ENCODE measurements at places on chromosomes 7 and 10.
A peak's percentile ranks its signal among the peaks of the same experiment; 100 is the strongest.

DNA sequence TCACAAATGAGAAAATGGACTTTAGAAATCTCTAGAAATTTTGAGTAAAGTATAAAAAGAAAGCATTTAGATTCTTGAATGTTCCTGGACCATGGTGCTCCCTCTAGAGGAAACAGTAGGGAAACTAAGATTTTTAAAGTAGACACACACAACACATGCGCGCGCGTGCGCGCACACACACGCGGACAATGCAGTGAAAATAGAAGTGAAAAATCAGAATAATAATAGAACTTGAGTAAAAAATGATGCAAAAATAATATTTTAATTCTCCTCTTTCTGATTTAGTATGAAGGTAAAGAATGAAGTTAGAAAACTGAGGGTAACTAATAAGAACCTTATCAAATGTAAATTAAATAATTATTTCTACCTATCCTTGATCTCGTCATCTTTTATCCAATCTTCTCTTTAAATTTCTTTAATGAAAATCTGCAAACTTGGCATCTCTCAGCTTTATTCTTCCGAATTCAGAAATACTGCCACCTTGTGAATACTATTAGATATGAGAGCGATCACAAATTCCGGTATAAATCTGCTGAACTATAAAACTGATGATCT is 117.0 kb upstream of the AMPH start:
- no peak for DNase-seq

DNA sequence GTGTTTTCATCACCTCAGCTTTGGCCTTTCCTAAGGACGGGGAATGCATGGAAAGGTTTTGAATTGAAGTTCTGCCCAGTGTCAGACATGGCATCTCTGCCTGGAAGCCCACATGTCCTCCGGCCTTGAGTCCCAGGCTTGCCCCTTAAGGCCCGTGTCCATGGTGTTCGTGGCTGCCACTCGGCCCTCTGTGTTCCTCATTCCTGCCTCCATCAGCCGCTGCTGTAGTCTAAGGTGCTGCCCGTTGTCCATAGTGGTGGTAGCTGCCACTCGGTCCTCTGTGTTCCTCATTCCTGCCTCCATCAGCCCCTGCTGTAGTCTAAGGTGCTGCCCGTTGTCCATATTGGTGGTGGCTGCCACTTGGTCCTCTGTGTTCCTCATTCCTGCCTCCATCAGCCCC is 180.7 kb upstream of the SHH start:
- no peak for DNase-seq

- DNase-seq, result no peak
These were observed 13.7 kb upstream of the NODAL start for GRCh38 chr10:70455213-70455630.

GRCh38 chr10:70930263-70931000 is 42.1 kb upstream of the PCBD1 start:
- DNase-seq, result no peak

DNA sequence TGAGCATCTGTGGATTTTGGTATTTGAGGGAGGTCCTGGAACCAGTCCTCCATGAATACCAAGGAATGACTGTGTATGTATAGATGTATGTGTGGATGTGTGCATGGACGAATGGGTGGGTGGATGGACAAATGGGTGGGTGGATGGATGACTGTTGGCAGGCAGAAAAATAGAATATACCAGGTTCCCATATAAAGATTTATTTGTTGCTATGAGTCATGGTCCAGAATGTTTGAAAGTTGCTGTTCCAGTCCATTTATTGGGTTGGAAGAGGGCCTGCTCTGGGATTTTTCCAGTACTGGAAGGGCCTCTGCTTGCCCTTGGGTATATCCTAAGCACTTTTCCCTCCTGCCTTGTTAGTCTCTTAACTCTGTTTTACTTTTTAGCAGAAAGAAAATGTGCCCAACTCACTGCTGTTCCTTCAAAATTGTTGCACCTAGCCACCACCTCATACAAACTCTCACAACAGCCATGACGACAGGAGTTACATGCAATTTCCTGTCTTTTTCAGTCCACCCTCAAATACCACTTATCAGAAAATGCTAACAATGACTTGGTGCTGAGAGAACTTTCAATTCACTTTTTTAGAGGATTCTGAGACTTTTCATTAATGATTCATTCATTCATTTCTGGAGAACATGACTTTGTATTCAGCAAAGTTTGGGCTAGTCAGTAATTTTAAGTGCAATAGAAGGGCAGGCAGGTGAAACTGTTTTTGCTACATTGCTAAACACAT is 108.1 kb downstream of the EEPD1 start:
- DNase-seq, result no peak

GRCh38 chr10:29877793-29878491 is 181.4 kb downstream of the JCAD start:
- DNase-seq, result no peak

DNA sequence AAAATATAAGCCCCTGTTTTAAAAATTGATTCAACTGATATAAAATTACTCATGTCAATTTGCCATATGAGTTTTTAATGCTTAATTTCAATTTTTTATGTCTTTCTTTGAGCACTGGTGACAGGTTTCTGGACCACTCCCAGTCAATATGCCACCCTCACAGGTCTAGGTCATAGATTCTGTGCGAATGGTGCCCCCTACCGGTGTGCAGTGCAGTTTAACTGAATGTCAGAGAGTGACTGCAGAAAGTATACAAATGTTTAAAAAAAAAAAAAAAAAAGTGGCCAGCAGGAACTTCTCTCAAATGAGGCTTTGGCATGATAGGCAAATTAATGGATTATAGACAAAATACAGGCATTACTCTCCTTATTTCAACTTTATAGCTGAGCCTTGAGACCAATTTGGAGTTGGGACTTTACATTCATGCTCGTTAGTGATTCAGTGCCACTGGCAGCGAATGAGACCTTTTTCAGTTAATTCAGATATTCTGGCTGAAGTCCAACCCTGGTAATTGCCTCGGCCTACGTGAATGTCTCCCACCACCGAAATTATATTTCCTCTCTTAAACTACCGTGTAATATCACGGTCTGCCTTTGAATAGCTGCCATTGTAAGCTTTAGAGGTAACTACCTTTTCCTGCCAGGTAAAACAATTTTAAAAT is 427.6 kb downstream of the PHTF2 start:
- no peak for DNase-seq

DNA sequence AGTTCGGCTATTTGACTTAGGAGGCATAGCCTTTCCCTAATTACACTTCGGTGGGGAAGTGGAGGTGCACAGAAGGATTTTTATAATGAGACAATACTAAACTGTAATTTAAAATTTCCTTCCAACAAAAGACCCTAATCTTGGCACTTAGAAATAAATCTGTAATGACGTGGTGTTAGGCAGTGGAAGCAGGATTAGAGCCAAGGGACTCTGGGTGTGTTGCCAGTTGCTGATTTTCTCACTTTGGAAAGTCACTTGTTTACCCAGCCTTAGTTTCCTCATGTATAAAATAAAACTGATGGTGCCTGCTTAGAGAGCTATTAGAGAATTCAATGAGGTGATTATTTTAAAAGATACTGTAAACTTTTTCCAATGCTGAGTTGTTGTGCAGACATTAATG is 287.2 kb downstream of the AUTS2 start:
- DNase-seq, result no peak

- DNase-seq, result no peak
These were observed 62.3 kb upstream of the FAM133B start for GRCh38 chr7:92652536-92652935.

DNA sequence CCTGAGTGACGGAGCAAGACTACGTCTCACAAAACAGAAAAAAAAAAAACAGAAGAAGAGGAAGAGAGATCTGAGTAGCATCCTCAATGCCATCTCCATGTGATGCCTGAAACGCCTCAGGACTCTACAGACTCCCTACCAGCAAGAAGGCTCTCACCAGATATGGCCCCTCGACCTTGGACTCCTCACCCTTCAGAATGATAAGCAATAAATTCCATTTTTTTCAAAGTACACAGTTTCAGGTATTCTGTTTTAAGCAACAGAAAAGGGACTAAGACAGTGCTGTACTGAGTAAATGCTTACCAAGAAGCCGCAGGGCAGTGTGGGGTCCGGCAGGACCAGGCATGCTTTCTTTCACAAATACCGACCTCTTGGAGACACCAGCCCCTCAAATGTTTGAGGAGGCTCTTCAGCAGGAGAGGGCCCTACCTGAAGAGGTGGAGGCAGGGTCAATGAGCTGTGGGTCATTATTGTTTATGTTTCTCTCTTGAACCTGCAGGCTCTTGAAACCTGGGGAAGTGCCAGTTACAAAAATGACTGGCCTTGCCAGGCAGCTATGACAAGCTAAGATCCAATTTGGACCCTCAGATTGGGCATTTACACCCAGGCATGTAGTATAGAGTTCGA is 204.1 kb upstream of the LYZL1 start:
- DNase-seq, result no peak

DNA sequence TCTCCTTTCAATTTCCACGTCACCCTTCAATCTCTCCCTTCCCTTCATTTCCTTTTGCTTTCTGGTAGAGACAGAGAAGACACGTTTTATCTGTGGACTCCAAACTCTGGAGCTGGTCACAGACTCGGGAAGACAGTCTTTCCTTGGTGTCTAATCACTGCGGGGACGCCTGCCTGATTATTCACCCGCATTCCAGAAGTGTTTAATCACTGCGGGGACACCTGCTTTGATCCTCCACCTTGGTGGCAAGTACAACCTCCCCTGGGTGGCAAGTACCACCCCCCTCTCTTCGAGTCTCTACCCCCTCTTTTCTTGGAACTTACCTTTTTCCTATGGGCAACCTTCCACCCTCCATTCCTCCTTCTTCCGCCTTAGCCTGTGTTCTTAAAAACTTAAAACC is 15.3 kb upstream of the LRRC61 start:
- DNase-seq, result no peak

- DNase-seq, result no peak
These were observed 342.9 kb downstream of the AUTS2 start for GRCh38 chr7:69941077-69941651.

DNA sequence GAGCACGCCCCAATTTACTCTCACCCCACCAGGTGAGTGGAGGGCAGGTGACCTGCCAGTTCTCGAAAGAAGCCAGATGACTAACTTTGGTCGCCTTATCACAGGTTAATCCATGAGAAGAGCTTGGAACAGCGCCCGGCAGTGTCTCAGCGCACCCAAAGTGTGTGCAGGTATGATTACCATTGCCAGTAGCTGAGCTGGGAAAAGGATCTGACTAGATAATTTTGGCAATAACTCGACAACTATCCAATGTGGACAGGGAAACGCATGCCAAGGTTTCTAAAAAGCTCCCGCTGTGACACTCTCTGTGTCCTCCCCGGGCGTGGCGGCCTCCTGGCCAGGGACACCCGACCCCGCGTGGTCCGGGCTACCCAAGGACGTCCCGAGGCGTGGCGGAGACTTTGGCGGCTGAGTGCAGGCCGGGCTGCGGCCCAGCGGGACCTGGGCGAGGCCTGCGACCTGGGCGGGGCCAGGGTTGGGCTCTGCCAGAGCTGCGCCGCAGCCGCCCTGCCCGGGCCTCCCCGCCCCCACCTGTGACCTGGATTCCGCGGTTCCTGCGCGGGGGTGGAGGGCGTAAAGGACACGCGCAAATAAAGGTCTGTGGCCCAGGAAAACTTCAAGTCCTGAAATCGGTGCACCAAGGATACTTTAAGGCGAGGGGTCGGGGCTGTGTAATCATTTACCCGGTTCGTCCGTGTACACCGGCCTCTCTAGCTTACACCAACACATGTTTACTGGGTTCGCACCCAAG is 13.7 kb upstream of the WAPL start:
- peak; percentile 90 for DNase-seq

DNA sequence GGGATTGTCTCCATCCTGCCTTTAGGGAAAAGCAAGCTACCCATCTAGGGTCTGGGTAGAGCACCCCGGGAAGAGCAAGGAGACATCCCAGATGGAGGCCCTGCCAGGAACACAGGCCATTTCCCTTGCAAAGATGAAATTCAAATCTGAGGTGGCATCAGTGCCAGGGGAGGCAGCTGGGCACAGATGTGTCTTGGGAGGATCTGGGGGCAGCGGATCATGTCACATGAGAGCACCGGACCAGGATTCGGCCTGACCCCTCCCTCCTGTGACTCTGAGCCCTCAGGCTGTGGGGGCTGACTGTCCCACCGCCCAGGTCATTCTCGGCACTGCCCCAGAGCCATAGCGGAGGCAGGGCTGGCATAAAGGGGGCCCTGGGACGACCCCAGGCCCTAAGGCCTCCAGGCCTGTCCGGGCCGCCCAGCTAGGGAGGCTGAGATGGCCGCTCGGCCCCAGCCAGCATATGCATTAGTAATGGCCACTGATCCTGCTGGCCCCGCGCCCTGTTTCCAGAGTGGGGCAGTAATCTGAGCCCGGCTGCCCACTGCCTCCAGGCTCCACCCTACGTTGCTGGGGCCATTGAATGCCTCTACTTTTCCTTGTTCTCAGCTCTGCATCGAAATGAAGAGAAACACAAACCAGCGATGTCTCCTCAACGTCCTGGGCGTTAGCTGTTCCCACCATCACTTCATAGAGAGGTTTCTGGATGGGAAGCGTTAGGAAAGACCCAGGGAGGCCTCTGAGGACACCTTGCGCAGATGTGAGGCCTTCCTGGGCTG is 148.5 kb downstream of the UBE2H start:
- peak; percentile 47 for DNase-seq

- no peak for DNase-seq
These were observed 317.7 kb downstream of the GLRX3 start for GRCh38 chr10:130453721-130454542.

- no peak for DNase-seq
These were observed 28.6 kb downstream of the MRPL32 start for GRCh38 chr7:42960762-42961161.

- no peak for DNase-seq
These were observed 9.9 kb upstream of the OR6V1 start for GRCh38 chr7:143042159-143042789.

GRCh38 chr10:119340893-119341458 is 133.6 kb downstream of the GRK5 start:
- peak; percentile 49 for DNase-seq

- no peak for DNase-seq
These were observed 140.7 kb downstream of the ICA1 start for GRCh38 chr7:8121243-8121642.

DNA sequence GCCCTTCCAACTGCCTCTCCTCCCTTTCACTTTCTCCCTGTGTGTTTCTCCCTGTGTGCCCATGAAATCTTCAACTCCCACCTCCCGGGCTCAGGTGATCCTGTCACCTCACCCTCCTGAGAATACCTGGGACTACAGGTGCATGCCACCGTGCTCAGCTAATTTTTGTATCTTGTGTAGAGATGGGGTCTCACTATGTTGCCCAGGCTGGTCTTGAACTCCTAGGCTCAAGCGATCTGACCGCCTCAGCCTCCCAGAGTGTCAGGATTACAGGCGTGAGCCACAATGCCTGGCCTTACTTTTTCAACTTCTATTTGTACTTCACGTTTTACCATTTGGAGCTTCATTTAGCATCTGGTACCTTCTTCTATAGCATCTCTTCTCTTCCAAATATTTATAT is 24.9 kb downstream of the ST8SIA6 start:
- DNase-seq, result no peak

- DNase-seq, result no peak
These were observed 5.6 kb upstream of the ASB4 start for GRCh38 chr7:95479992-95480624.

GRCh38 chr7:25481891-25482290 is 253.6 kb upstream of the NPVF start:
- DNase-seq, result no peak
